Heart right ventricle (tissue), 16 donors: ENCODE measurements at places on chromosomes 5 and 9. TPM values are rescaled to one million over a fixed set of nuclear protein-coding genes. Genes with fewer than 3 reads are reported as not detected.

Gene FOXD4L4
- not detected for total RNA-seq

Gene SPAG8
- total RNA-seq: 2.2 TPM

GRCh38 chr5:109741390-109741789 is 51.7 kb downstream of the MAN2A1 start:
- H3K4me1 ChIP-seq: peaks cover 33% of the 10 kb centered on the region
- no peaks in the 10 kb centered on the region for H3K27me3 ChIP-seq
- H3K36me3 ChIP-seq: no peaks in the 10 kb centered on the region
- DNase-seq: no peak

Gene NREP
- total RNA-seq: 33.6 TPM

Gene STING1
- 66.5 TPM for total RNA-seq

GRCh38 chr5:156934450-156935211 is 28.4 kb downstream of the TIMD4 start:
- no peaks in the 10 kb centered on the region for H3K27me3 ChIP-seq
- no peaks in the 10 kb centered on the region for H3K4me1 ChIP-seq
- no peak overlapping the region for H3K27ac ChIP-seq
- H3K4me3 ChIP-seq: no peak overlapping the region

GRCh38 chr9:112846528-112847488 is 43.9 kb downstream of the SLC46A2 start:
- DNase-seq: no peak
- H3K27me3 ChIP-seq: no peaks in the 10 kb centered on the region
- H3K27ac ChIP-seq: no peak overlapping the region
- H3K4me3 ChIP-seq: no peak overlapping the region
- H3K4me1 ChIP-seq: peaks cover 3% of the 10 kb centered on the region
- peaks cover 12% of the 10 kb centered on the region for H3K36me3 ChIP-seq

DNA sequence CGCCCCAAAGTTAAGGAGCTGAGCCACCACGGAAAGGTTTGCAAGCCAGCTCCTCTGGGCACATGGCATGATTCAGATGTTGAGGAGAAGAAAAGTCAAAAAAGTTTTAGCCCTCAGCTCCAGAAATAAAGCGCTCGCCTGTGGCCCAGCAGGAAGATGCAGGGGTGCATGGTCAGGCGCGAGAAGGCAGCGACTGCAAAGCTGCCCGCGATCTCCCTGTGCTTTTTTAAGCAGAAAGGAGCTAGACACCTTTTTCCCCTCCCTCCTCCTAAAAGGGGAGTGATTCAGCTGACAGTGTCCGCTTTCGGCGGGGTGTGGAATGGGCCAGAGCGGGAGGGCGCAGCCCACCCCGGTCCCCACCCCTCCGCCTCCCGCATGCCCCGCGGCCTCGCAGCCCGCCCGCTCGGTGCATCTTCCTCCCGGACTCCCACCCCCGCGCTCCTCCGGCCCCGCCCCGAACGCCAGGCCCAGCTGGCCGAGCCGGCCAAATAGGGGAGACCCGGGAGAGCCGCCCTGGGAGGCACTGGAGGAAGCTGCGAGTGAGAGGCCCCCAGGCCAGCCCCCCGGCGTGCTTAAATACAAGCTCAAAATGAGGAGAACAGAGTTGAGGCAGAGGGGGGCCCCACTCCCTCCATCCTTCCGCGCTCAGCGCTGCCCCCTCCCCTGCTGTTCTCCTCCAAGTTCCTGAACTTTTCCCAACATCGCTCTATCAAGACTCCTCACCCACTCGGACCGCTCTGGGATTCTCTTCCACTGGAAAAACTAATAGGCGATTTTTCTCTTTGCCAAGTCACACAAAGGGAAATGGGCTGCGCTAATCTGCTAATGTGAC is at the start of gene ADAMTS12:
Gene ADAMTS12, minus strand, starts transcription at position 203 of the 832 bp plus-strand sequence. Its CDS starts 134 bp downstream, at position 69.
- H3K4me1 ChIP-seq: peaks cover 5% of the 10 kb centered on the region

DNA sequence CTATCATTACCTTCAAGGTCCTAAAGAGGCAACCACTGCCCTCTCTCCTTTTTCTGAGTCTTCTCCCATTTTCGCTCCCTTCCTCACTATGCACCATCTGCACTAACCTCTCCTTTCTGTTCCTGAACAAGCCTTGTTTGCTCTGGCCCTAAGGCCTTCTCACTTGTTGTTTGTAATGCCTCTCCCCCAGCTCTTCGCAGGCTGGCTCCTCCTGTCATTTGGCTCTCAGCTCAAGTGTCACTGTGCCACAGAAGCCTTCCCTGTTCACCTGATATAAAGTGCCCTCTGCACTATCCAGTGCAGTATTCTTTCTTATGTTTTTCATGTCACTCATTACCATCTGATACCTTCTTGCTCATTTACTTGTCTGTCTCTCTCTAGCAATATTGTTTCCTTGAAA is 303.7 kb downstream of the KCNN2 start:
- H3K36me3 ChIP-seq: no peaks in the 10 kb centered on the region
- H3K4me1 ChIP-seq: no peaks in the 10 kb centered on the region
- DNase-seq: no peak
- no peaks in the 10 kb centered on the region for H3K27me3 ChIP-seq

GRCh38 chr5:127802477-127802865 is 99.3 kb downstream of the CCDC192 start:
- H3K4me3 ChIP-seq: no peak overlapping the region
- DNase-seq: no peak
- H3K36me3 ChIP-seq: no peaks in the 10 kb centered on the region
- H3K4me1 ChIP-seq: peaks cover 11% of the 10 kb centered on the region
- H3K27ac ChIP-seq: no peak overlapping the region
- H3K27me3 ChIP-seq: no peaks in the 10 kb centered on the region

- DNase-seq: no peak
- no peak overlapping the region for H3K4me3 ChIP-seq
- H3K36me3 ChIP-seq: no peaks in the 10 kb centered on the region
- no peak overlapping the region for H3K27ac ChIP-seq
- peaks cover 40% of the 10 kb centered on the region for H3K4me1 ChIP-seq
These were observed 48.3 kb downstream of the EHMT1 start for GRCh38 chr9:137666955-137667670.

Gene PDZD2
- 95.1 TPM for total RNA-seq

DNA sequence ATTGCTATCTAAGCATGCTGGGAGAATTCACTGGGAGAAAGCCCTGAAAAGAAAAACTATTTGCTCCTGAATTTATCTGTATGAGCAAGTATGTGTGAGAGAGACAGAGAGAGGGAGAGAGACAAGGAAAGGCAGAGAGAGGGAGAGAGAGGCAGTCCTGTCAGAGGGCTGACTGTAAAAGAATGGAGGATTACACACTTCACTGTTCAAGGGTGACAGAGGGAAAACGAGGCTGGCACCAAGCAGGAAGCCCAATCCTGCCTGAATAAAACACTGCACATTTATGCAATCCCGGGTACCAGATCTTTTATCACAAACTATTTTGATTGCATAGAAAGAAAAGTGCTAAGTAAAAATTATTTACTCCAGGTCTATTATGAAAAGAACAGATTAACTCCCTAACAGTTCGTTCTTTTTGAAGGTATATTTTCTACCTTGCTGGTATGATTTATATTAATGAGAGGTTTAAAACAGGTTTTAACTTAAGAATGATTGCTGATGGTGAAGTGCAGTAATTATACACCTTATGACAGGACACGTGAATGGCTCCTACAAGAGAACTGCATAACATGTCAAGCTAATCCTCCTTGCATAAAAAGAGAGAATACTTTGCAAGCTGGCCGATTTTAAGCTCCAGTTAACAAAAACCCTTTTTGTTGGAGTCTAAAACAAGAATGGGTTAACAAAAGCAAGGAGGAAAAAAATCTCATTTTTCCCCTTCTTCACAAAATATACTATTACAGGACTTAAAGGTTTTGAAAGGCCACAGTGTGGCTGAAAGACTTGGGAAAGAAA is 82.5 kb downstream of the NFIB start:
- H3K36me3 ChIP-seq: no peaks in the 10 kb centered on the region
- no peak overlapping the region for H3K27ac ChIP-seq
- no peak overlapping the region for H3K4me3 ChIP-seq
- no peaks in the 10 kb centered on the region for H3K27me3 ChIP-seq
- no peak for DNase-seq

Gene SLC27A6
- total RNA-seq: 125 TPM

Gene NMUR2
- total RNA-seq: not detected

GRCh38 chr5:55441107-55441771 is 93.5 kb downstream of the PLPP1 start:
- peaks cover 50% of the 10 kb centered on the region for H3K4me1 ChIP-seq
- H3K36me3 ChIP-seq: peaks cover 36% of the 10 kb centered on the region
- no peaks in the 10 kb centered on the region for H3K27me3 ChIP-seq
- no peak overlapping the region for H3K4me3 ChIP-seq
- H3K27ac ChIP-seq: peak overlapping the region; percentile 84

DNA sequence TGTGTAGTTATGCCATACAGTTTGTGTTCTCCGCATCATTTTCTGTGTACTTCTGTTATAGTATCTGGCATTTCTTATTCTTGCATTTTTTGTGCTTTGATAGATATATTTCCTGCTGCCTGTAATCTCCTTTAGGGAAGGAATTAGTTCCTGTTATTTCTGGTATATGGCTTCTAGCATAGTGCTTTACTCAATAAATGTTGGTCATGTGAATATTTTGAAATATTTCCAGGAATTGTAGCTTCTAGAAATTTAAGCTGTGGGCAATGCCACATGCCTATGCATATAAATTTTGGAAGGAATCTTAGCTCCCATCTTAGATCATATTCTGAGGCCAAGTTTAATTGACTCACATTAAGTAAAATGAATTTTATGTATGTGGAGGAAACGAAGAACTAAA is 11.5 kb upstream of the PRRC1 start:
- no peaks in the 10 kb centered on the region for H3K4me1 ChIP-seq
- DNase-seq: no peak
- H3K27me3 ChIP-seq: peaks cover 7% of the 10 kb centered on the region
- H3K4me3 ChIP-seq: no peak overlapping the region
- H3K36me3 ChIP-seq: no peaks in the 10 kb centered on the region
- H3K27ac ChIP-seq: no peak overlapping the region

DNA sequence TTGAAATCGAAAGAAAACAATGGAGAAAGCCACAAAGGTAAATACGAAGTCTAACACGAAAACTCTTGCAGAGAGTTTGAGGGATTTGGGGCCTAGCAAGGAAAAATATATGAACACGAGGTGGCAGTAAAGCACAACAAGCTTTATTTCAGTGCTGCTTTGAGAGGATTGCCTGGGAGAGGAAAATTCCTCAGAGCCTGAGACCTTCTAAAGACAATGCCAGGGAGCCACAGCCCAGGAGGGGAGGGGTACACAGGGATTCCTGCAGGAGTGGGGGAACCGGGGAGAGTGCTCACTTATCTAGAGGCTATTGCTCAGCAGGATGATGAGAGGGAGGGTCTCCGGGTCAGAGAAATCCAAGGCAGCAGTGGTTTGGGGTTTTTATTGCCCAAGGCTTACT is 134.9 kb upstream of the ADCY2 start:
- no peaks in the 10 kb centered on the region for H3K4me1 ChIP-seq
- H3K36me3 ChIP-seq: no peaks in the 10 kb centered on the region
- no peaks in the 10 kb centered on the region for H3K27me3 ChIP-seq
- H3K4me3 ChIP-seq: no peak overlapping the region
- H3K27ac ChIP-seq: no peak overlapping the region
- DNase-seq: no peak

Gene ROPN1L
- 0.64 TPM for total RNA-seq

- H3K36me3 ChIP-seq: no peaks in the 10 kb centered on the region
- H3K27me3 ChIP-seq: no peaks in the 10 kb centered on the region
- no peaks in the 10 kb centered on the region for H3K4me1 ChIP-seq
These were observed 131.3 kb downstream of the MVB12B start for GRCh38 chr9:126457890-126458289.

Gene PAEP
- total RNA-seq: not detected

- H3K4me3 ChIP-seq: no peak overlapping the region
- no peak overlapping the region for H3K27ac ChIP-seq
These were observed 5.8 kb downstream of the BSPRY start for GRCh38 chr9:113355040-113355596.

DNA sequence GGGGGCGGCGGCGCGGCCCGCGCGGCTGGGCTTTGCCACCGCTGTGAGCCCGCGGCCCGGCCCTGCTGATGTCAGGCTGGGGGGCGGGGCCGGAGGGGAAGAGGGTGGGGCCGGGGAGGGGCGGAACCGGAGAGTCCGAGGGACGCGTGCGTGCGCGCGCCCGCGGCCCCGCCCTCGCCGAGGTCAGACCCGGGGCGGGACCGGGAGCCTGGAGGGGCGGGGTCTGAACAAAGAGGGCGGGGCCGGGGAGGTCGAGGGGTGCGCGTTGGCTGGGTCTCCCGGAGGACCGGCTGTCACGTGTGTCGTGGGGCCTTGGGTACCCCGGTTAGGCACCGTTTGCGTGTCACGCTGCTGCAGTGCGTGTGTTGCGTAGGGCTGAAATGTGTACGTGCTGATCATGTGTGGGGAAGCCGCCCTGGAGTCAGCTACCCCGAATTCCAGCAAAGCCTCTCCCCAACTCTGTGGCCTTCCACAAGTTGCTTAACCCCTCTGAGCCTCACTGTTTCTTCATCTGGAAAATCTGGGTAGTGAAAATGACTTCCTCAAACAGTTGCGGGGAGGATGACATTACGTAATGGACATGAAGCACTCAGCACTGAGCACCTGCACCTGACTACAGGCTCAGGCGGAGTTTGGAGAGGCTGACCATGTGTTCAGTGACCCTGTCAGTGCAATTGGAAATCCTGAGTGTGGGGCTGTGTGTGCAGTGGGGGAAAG is at the start of gene RALGDS:
Gene RALGDS, minus strand, starts transcription at position 43 of the 717 bp plus-strand sequence. CDS start 86 bp downstream, outside the sequence.
- H3K4me1 ChIP-seq: peaks cover 71% of the 10 kb centered on the region
- H3K27me3 ChIP-seq: no peaks in the 10 kb centered on the region
- peak within 1 kb of the TSS; percentile 90 for H3K4me3 ChIP-seq
- H3K27ac ChIP-seq: peak within 1 kb of the TSS; percentile 92
- peak; percentile 91 for DNase-seq

Gene WNT8A
- not detected for total RNA-seq
